ENCODE measurements at places on chromosomes 1 and 21. TPM values are rescaled to one million over a fixed set of nuclear protein-coding genes. Genes with fewer than 3 reads are reported as not detected.

Gene KISS1
- not detected for polyA plus RNA-seq

Gene RFX5
- 55.4 TPM for polyA plus RNA-seq

Gene AMY1C
- polyA plus RNA-seq, result not detected

Gene CEP104
- polyA plus RNA-seq, result 42.6 TPM

Gene TTC4
- polyA plus RNA-seq, result 33.6 TPM

Gene KRTAP21-2
- not detected for polyA plus RNA-seq

Gene OLIG2
- polyA plus RNA-seq, result not detected

Gene RGS18
- 0.67 TPM for polyA plus RNA-seq

Data from keratinocyte (primary cell).